NCI-H2081 (cell line): ENCODE measurements at places on chromosomes 13 and 19.

- DNase-seq: no peak
Observed at GRCh38 chr19:39937787-39938186, 3.4 kb upstream of the FCGBP start.

GRCh38 chr13:21095311-21095710 lies 33.9 kb upstream of the LATS2 start:
- DNase-seq: no peak

DNA sequence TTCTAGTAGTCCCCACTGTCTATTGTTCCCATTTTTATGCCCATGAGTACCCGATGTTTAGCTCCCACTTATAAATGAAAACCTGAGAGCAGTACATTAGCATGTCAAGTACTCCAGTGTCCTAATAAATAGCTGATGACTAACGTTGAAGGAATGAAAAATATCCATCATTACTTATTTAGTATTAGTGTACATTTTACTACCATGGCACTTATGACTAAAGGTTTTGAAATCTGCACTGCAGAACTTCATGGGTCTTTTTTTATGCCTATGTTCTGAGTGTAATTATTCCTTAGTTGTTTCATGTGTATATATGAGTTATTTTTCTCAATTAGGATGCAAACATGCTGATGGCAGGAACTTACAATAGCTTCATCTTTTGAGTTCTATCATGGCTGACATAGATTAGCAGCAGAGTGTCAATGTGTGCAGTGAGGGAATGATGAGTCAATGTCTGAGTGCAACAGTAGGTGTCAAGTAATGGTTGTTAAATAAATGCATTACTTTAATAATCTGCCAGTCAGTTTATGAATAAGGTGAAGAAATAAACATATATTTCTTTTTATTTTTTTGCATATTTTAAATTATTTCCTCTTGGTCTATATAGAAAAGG lies 188.4 kb downstream of the ITGBL1 start:
- DNase-seq: no peak

DNA sequence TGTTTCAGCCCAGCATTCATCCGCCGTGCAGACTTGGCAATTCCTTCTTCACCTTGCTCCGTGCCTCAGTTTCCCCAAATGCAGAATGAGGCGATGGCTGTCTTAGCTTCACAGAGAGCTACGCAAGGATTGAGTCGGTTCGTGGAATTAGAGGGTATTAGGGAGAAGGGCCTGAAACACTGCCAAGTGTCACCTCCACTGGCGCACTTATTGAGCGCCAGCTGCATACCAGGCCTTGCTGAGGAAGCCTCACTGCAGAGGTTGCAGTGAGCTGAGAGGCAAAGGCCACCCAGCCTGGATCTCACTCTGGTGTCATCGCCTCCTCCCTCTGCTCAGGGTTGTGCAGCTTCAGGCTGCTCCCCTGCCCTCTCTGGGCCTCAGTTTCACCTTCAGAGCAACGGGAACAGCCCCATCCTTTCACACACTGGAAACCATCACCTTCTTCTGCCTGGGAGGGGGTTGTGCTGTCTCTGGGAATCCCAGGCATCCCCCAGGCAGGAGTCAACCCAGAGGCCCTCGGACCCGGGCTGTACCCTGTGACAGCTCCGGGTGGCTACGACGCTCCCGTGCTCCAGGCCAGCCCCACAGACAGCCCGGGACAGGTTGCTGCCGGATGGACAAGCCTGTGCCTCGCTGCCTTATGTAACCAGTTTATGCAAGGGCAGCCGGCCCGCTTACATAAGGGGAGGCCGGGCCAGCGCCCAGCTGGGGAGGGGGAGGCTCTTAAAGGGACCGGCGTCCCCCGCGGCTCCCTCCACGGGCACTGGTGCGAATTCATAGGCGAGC lies 31.9 kb downstream of the NFIC start:
- DNase-seq: no peak

DNA sequence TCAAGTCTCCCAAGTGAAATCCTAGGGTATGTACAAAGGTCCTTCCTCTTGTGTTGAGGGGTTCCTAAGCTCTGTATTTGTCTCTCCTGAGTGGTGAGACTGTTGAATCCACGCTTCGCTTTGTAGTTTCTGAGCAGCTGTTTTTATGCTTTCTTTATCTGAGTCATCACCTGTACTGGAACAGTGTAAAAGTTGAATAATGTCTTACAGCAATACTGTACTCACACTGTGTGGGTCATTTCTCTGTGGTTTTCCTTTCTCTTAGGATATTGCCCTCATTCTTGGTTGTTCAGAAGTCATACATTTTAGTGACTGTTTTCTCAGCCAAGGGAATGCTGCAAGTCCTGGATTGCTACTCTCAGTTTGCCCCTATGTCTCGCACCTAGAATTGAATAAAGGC lies 1596.6 kb downstream of the SLITRK5 start:
- DNase-seq: no peak

DNA sequence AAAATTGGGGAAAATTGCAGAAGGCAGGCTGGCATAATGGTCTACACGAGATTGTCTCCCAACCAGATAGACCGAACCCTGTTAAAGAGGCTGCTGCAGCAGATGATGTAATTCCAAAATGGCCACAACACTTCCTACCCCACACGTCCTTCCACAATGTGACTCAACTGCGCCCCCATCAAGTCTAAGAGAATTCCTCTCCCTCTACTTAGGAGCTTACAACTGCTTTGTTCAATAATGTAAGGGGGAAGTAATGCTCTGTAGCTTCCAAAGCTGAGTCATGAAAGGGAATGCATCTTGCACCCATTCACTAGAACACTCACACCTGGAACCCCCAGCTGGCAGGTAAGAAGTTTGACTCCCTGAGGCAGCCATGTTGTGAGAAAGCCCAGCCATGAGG lies 117.8 kb upstream of the IRS2 start:
- DNase-seq: no peak

DNA sequence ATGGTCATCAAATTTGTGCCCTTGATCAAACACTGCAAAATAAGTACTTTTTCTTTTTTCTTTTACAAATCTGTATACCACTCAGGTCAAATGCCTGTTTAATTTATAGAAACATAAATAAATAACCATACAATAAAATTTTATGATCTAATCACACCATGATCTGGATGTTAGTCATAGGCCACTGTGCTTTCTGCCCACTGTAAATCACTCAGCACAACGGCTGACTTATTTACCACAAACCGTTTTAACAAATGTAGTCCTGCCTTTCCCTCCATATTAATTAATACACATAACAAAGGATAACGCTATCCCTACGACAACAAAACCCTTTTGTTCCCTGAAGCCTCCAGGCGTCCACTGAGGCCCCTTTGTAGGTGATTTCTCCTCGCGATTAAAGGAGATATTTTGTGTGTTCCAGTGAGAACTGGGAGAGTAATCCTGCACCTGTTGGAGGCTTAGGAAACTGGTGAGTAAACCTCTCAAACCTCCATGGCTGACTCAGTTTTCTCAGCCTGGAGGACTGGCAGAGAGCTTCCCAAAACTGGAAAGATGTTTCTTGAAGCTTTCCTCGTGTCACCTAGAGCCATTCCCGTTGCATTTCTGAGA lies 477.1 kb upstream of the SGCG start:
- DNase-seq: peak; percentile 44

DNA sequence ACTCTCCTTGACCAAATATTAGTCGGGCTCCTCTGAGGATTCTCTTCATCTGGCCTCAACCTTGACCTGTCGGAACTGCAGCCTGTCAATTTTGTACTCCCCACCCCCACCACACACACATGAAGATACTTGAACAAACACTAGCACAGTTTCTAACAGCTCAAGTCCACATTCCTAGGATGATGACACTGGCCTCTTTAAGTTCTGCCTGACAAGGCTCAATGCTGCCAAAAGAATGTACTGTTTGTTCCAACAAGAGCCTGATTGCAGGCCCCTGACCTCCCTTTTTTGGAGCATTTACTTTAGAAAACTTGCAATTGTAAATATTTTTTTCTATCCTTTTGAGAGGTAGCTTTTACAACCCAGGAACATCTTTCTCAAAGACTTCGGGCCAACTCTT lies 169.2 kb upstream of the IRS2 start:
- no peak for DNase-seq

GRCh38 chr19:49691243-49692146 lies 579 bp downstream of the CPT1C start:
- peak; percentile 72 for DNase-seq

DNA sequence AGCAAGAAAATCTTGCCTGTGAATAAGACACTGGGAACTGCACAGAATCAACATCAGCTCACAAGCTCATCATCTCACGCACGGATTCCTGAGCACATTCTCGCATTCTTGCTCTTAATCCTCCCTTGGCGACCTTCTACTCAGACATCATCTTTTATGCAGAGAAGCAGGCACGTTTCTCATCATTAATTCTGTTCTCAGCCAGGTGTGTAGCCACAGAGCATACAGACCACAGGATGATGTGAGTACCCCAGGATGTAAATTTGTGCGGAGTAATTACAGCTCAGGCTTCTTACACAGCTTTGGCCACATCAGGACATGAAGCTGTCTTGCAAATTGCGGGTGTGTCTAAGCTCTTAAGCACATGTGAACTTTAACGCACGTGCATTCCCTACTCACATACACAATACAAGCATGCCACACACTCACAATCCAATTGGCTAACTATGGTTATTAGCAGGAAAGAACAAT lies 36.5 kb upstream of the SACS start:
- DNase-seq: no peak

DNA sequence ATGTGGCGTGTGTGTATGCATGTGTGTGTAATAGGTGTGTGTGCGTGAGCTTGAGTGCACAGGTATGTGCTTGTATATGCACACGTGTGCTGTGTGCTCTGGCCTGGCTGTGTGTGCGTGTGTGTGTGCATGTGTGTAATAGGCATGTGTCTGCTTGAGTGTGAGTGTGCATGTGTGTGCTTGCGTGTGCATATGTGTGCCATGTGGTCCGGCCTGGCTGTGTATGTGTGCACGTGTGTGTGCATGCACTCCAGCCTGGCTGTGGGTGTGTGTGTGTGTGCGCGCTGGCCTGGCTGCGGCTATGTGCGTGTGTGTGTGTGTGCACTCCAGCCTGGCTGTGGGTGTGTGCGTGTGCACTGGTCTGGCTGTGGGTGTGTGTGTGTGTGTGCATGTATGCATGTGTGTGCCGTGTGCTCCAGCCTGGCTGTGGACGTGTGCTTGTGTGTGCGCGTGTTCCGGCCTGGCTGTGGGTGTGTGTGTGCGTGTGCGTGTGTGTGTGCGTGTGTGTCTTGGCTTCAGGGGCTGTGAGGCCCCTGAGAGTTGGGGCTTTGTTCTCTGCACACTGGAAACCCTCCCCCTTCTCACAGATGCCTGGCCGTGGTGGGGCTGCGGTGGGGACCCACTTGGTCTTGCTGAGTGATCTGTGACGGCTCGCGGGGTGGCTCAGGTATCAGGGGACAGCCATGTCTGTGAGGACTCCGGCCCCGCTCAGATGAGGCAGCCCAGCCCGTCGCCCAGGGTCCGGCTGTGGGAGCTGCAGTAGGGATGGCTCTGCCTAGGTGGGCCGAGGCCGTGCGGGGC lies 8.2 kb downstream of the SPPL2B start:
- no peak for DNase-seq

GRCh38 chr19:10271543-10272086 lies 695 bp downstream of the ICAM1 start:
- DNase-seq: no peak

- no peak for DNase-seq
Observed at GRCh38 chr19:27974082-27974513, 1238.9 kb downstream of the UQCRFS1 start.

GRCh38 chr13:84126671-84127171 lies 244.4 kb upstream of the SLITRK1 start:
- peak; percentile 55 for DNase-seq

- DNase-seq: no peak
Observed at GRCh38 chr13:111857846-111858560, 208.9 kb upstream of the SOX1 start.

- no peak for DNase-seq
Observed at GRCh38 chr13:25905611-25906010, 146.2 kb downstream of the SHISA2 start.

DNA sequence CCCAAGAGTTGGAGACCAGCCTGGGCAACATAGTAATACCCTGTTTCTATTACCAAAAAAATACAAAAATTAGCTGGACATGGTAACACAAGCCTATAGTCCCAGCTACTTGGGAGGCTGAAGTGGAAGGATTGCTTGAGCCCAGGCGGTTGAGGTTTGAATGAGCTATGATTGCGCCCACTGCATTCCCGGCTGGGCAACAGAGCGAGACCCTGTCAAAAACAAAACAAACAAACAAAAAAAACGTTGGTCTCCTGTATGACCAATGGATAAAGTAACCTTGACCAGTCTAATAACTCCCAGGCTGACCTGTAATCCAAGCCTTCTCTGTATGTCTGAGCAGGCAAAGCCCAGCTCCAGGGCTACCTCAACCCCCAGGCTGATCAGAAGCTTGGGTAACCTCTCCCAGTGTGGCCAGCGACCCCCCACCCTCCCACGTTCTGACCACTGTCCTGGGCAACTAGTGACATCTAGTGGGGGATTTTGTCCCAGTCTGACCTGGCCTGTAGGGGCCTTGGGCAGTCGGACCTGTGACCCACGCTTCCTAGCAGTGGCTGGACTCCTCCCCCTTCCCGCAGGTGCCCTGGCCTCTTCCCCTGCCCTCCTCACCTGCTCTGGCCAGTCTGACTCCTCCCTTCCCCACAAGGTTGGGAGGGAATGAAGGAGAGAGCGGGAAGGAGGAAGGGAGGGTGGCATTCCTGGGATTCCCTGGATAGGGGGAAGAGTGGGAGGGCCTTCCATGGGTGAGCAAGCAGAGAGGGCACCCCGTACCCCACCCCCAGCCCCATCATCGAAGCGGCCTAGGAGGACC lies 1.0 kb upstream of the BCAM start:
- DNase-seq: no peak

GRCh38 chr13:53490752-53491151 lies 462.1 kb downstream of the OLFM4 start:
- DNase-seq: no peak

GRCh38 chr19:542173-542866 lies 1.5 kb upstream of the GZMM start:
- DNase-seq: no peak

GRCh38 chr13:109241160-109241559 lies 545.2 kb downstream of the IRS2 start:
- no peak for DNase-seq

DNA sequence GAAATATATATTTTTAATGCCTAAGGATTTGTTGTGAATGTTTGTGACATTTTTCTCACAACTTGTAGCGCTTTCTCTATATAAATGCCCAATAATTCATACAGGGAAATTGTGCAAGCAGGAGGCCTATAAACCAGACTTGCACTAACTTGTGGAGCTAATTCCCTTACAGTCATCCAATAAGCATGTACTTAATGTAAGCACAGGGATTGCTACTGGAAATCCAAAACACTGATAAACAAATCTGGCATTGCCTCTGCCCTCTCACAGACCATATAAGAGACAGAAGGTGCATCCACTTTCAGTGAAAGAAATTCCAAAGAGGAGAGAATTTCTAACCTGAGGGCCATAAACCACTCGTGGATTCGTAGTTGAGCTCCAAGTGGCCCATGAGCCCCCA lies 518.8 kb downstream of the MYO16 start:
- no peak for DNase-seq

- no peak for DNase-seq
Observed at GRCh38 chr13:112684071-112684845, 5.6 kb upstream of the ATP11A start.

- DNase-seq: no peak
Observed at GRCh38 chr13:48476686-48477085, 56.2 kb downstream of the RCBTB2 start.

- no peak for DNase-seq
Observed at GRCh38 chr13:104043184-104043583, 977.0 kb upstream of the SLC10A2 start.

GRCh38 chr19:3062165-3063105 lies at the start of gene TLE5:
TSS of gene TLE5 (minus strand) at chr19:3062495. CDS start at chr19:3062200, 295 bp downstream.
- peak; percentile 73 for DNase-seq

- peak; percentile 57 for DNase-seq
Observed at GRCh38 chr19:13623716-13624710, 117.7 kb upstream of the CACNA1A start.

GRCh38 chr13:51715613-51716012 lies 88.3 kb downstream of the DHRS12 start:
- no peak for DNase-seq
